ENCODE measurements at places on chromosomes 2 and 18. TPM values are rescaled to one million over a fixed set of nuclear protein-coding genes. Genes with fewer than 3 reads are reported as not detected.
A peak's percentile ranks its signal among the peaks of the same experiment; 100 is the strongest.

Gene C2orf66
- total RNA-seq: not detected

Gene IL18R1
- 4.0 TPM for total RNA-seq

Gene SERPINB10
- total RNA-seq: not detected

Gene SP140L
- total RNA-seq: 5.4 TPM

Gene DNAJC5G
- total RNA-seq: not detected

Gene TYMS
- total RNA-seq: 19.4 TPM

- DNase-seq: no peak
Measured at GRCh38 chr2:106205488-106205887, 11.4 kb upstream of the UXS1 start.

GRCh38 chr18:42229211-42230210 is 274.5 kb downstream of the PIK3C3 start:
- DNase-seq: peak; percentile 73

DNA sequence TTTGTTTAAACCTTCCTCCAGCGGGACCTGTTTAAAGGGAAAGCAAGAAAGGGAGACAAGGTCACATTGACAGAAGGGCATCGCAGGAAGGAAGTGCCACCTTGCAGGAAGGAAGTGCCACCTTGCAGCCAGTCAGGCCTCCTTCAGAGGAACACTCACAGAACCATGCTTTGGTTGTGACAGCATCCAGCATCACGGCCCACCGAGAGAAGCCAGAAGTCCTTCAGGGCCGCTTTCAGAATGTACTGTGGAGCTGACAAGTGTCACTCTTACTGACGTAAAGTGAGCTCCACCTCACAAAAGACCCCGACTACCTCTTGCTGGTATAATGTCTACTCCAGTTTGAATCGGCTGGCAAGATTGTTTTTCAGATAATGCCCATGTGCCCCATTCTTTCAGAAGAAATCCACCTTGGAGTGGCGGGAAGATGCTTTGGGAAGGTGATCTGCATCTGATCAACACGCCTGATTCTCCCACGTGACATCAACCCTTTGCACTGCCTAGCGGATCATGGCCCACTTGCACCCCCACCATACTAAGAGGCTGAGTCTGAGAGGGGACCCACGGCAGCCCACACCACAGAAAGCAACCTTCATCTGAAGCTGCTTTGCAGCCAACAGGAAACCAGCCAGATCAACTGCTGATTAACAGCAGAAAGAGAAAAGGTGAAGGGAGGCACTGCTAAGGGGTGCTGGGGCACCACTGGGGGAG is 99.8 kb downstream of the UXS1 start:
- DNase-seq: no peak

- DNase-seq: no peak
Measured at GRCh38 chr2:101415220-101415619, 27.9 kb upstream of the CREG2 start.

GRCh38 chr18:4198956-4199355 is 256.2 kb downstream of the DLGAP1 start:
- DNase-seq: no peak

DNA sequence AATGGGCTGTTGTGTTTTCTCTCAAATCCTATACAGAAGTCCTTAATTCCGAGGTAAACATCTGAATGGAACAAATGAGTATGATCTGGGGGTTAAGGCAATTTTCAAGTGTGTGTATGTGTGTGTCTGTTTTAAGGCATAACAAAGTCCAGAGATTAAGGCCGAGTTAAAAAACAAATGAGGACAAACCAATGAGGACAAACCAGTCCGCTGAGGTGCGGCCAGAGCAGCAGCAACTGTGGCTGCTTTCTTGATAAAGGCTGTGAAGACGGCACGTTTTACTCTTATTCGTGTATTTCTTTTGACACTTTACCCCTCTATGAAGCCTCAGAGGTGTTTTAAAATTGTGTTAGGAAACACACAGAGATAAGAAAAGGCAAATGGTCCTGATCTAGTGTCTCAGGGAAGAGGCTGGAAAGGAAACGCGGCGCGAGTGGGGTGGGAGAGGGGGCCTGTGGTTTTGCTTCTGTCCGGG is 495 bp upstream of the GULP1 start:
- peak; percentile 35 for DNase-seq

GRCh38 chr2:55649211-55649610 is 31.8 kb upstream of the PPP4R3B start:
- no peak for DNase-seq

- DNase-seq: peak; percentile 84
Measured at GRCh38 chr2:235746257-235746934, 252.6 kb downstream of the AGAP1 start.

DNA sequence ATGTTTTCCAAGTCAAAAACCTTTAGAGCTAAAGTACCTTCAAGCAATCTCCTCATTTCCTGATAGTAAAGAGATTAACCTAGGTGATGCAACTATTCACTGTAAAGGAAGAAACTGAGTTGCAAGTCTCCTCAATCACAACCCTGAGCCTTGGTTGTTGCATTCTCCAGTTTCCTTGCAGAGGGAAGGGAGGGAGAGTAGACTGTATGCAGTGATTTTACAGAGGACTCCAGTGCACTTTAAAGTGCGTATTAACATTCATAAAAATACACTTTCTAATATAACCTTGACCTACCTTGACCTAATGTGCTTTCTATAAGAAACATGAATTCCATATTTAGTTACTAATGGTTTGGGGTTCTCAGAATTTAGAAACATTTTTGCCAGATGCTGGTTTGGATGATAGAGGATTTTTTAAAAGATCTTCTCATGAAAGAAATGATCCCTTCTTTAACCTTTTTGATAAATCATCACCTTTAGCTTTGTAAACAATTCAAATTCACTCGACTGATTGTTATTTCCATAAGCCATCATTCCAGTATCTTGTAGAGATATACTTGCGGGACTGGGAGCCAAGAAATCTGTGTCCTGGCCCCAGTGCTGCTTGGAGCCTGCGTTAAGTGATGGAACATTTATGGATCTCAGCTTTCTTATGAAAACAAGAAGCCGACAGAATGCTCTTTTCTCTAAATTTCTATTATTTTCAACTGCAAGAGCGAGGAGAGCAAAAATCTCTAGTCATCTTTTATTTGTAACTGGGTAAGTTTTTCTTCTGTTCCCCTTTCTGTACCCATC is 228.3 kb downstream of the ZNF521 start:
- DNase-seq: no peak

DNA sequence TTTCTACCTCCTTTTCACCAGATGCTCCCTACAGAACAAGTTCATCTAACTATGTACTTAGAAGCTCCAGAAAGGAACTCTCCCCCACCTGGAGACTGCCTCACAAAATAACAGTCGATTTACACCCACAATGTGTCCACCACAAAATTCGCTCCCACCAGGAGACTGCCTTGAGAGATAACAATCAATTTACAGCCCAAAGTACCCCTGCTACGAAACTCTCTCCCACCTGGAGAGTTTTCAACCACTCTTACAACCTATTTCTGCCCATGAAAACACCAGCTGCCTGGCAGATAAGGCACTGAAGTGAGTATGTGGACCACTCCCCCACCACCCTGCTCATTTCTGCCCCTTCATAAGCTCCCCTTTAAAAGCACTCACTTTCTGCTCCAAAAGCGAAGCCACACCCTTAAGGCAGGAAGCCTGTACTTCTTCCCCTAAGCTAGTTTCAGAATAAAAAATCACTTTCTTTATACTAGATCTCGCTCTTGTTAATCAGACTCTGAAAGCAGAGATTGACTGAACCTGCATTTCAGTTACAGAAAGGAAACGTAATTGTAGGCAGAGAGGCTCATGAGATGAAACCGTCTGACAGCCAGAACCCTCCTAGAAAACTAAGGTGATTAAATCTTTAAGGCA is 94.4 kb upstream of the RBBP8 start:
- no peak for DNase-seq

DNA sequence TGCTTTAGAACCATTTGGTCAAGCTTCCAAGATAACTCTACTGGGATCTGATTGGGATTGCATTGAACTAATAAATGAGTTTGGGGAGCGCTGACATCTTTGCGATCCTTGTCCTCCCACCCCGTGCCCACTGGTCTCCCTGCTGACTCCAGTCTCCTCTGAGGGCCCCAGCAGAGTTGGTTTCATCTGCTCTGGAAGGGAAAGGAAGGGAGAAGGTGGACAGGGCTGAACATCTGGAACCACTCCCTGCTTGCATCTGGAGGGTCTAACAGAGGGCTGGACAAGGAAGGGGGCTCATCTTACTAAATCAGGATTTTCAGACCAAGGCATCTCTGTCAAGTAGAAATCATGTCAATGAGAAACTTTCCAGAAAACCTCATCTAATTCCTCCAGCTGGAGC is 12.8 kb downstream of the GBX2 start:
- DNase-seq: no peak

DNA sequence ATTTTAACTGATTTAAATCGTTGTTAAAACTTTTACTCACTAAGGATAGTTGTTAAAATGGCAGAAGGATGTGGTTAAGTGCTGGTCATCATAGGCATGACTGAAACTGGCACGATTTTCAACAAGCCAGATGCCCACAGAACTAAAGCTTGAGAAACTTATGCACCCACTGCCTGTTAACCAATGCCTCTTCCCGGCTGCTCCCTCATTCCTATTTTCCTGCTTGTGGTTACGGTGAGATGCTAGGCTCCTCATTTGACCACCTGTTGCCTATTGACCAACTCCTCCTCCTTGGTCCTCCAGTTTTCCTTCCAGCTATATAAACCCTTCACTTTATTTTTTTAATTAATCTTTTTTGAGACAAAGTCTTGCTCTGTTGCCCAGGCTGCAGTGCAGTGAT is 238.7 kb downstream of the TFCP2L1 start:
- DNase-seq: no peak

DNA sequence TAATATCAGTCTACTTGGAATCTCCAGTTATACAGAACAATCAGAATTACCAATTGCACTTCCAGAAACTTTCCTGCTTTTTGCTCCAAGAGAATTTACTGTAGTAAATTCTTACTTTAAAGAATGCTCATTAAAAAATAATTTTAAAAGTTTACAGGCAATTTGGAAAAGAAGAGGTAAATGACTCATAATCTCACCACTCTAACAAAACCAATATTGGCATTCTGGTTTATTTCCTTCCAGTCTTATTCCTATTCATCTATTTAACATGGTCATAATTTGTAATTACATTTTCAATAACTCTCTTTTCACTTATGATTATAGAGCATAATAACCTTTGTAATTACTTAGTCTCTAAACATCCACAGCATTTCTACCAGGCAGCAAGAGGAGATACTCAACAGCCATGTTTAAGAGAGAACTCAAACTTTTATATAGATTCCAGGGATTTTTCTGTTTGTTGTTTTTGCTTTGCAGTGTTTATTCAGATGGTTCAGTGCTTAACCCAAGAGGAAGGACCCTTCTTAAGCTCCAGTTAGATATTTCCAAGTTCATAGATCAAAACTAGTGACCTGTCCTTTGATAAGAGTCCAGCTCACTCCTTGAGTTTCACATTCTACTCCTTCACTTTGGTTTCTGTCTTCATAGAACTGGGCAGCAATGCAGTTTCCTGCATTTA is 464.7 kb downstream of the TXNL1 start:
- no peak for DNase-seq

- DNase-seq: no peak
Measured at GRCh38 chr2:229492034-229492433, 220.9 kb upstream of the PID1 start.

DNA sequence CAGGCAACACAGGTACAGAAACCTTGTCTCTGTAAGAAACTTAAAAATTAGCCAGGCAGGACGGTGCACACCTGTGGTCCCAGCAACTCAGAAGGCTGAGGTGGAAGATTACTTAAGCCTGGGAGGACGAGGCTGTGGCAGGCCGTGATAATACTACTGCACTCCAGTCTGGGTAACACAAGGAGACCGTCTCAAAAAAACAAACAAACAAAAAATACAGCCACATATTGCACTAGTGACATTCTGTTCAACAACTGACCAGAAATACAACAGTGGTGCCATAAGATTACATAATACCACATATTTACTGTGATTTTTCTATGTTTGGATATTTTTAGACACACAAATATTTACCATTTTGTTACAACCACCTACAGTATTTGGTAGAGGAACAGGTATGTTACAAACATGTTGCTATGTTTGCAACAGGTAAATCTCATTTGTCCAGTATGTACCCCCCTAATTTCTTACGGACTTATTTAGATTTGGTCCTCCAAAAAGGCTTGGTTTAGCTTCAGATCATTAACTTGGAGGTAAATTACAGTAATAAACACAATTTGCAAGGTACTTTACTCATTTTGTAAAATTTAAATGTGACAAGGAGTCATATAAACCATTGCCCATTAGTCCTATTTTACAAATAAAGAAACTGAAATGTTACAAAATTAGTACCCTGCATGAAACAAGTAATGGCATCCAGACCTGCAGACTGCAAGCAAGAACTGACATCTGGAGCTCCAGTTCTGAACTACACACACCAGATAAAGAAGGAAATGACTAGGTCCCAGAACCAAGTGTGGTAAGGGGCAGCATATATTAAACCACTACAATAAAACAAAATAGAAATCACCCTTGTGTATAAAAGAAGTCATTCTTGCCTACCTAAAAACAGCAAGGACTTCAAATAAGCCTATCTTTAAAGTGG is 36.8 kb downstream of the TRIP12 start:
- DNase-seq: no peak

GRCh38 chr2:234438305-234438977 is 58.4 kb downstream of the ARL4C start:
- no peak for DNase-seq

DNA sequence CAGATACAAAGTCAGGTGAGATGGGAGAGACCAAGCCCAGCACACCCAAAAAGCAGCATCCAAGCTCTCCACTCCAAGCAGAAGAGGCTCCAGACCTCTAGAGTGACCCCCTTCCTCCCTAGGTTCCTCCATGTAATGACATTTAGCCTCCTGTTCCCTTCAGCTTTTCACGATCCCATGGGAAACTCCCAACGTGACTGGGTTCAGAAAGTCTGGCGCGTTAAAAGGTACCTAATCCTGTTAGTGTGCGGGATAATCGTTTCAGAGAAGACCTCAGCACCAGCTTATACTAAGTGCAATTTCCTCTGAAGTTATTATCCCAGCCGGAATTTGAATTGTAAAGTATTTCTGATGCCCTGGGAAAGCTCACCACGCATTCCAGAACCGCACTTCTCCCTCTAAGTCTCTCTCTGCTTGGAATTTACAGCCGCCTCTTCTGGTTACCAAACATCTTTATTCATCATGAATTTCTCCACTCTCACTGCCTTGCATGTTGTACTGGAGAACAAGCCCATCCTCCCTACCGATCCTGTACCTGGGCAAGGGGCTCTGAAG is 46.9 kb downstream of the CCBE1 start:
- peak; percentile 49 for DNase-seq

DNA sequence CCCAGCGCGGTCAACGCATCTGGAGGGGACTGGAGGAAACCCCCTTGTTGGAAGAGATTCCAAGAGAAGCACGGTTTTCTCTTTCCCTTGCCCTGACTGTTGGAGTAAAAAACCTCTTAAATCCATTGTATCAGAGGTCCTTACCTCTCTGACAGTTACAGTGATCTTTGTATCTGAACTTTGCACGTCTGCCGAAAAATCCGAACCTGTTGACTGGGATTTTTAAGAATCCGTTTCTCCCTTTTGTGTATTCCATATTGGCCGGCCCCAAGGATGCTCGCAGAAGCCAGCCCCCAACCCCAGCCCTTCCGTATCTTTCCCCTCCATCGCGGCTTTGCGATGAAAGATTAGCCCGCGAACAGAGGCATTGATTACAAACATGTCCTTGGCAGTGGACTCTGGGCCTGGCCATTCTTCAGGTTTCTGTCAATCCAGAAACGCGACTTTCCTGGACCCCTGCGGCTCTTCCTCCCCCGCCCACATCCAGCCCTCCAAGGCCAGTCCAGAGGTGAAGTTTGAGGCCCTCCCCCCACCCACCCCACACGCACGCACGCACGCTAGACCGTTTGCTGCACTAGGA is 4.6 kb upstream of the DLX1 start:
- no peak for DNase-seq

GRCh38 chr2:101609433-101609832 is 88.1 kb upstream of the MAP4K4 start:
- no peak for DNase-seq

GRCh38 chr2:189424961-189425360 is 16.3 kb upstream of the WDR75 start:
- no peak for DNase-seq
